Tongue (tissue), 3 donors: ENCODE measurements at places on chromosomes 5 and 9.

DNA sequence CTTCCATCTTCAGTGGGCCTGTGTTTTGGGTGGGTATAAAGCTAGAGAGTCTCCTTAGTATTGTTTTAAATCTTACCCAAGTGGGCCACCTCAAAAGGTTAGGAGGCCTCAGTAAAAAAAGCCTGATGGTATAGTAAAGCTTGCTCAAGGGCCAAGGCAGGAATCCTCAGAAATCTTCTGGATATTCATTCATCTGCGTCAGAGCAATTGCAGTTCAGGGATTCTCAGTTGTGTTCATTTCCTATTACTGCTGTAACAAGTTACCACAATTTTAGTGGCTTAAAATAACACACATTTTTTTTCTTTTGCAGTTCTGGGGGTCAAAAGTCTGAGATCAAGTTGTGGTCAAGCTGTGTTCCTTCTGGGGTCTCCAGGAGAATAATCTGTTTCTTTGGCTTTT, 985.5 kb downstream of the TLE4 start:
- no peak for DNase-seq

DNA sequence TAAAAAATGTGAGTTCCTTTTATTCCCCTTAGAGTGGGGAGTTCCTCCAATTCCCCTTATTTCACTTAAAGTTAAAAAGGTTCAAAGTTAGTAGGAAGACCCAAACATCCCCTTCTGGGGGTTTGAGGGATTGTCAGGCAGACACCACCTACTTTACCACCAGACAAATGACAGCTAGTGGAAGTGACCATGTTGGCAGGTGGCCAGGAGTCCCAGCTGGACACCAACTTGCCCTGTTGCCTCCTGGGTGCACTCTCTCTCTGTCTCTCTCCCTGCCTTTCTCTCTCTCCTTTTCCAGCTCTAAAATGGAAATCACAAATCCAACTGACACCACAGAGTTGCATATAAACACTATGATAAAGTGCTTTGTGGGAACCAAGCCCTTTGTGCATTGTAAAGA, 307.7 kb upstream of the TLE4 start:
- DNase-seq = no peak

DNA sequence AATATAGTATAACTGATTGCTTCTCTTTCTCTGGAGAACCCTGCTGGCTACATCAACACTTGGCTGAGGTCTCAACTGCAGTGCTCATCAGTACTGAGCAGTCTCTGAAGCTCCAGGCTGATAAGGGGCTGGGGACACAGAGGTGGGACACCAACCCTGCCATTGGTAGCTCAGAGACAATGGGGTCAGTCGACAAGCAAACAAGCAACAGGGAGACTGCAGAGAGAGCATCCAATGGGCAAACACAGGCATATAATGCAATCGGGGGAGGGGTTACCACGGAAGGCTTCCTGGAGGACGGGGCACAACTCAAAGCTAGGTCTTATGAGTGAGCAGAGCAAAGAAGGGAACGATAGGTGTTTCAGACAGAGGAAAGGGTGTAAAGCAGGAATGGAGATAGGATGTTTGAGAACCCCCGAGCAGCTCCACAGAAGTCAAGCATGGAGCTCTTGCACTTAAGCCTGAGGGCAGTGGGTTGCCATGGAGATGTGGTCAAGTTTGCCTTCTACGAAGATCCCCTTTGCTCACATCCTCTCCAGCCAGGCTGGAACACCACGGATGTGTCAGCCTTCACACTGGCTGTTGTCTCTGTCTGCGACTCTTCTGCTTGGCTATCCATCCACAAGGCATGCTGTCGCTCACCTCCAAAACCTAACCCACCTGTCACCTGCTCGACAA, 21.5 kb upstream of the AKNA start:
- no peak for DNase-seq

- peak; percentile 72 for DNase-seq
These were observed 165.3 kb downstream of the BNC2 start for GRCh38 chr9:16705111-16705604.

DNA sequence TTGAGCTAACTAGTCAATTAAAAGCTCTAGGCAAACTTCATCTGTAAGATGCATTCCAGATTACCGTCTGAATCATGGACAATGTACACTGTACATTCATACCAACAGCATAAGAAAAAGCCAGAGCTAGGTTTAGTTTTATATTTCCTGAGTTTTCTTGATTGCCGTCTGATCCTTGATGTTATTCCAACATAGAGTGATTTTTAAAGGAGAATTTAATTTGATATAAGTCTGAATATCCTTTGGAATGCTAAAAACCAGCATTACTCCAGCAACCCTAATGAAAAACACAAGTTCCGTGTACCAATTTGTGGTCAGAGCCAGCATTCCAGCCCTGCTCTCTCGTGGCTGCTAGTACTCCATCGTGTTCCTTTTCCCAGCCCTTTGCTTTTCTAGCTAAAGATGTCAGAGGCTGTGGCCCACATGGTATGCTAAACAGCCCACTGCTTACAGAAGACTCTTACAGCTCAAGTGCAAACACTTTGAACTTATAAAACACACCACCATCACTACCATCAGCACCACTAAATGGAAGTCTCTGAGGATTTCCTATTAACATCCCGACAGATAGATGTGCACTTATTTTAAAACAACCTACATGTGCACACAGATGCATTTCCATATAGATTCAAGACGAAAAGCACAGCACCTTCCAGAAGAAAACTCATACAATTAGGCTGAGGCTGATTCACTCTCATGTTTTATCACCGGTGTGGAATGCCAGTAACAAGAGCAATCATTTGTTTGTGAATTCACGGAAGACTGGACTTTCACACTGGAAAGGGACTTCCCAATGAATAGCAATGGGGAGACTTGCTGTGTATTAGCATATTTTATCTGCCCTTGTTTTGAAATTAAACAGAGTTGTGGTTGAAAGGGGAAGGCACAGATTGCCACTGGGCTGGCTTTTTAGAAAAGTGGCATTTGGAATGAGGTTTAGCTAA, 246.9 kb upstream of the GAS1 start:
- DNase-seq = peak; percentile 69

DNA sequence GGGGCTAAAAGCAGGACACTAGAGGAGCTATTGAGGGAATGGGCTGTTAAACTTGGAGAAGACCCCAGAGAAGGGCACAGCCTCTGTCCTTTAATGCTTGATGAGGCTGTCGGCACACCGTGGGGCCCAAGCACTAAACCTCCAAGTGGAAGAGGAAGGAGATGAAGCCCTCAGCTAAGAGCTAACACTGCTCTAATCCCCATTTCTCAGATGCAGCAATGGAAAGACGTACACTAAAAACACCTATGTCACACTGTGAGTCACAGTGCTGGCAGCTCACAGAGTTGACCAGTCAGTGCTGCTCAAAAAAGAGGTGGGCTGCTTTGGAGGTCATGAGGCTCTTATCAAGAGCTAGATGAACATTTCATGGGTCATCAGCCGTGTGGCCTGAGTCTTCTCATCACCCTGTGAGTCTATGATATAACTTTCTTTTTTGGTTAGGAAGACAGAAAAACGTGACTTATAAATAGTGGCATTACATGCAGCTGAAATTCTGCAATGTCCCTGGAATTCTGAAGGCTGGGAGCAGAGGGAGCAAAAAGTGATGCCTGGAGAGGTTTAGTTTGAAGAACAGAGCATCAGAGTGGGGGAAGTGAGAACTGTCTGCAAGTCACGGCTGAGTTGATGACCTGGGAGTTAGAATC, 21.5 kb downstream of the TNFSF8 start:
- DNase-seq = no peak

GRCh38 chr5:150147670-150148069, 8.0 kb downstream of the PDGFRB start:
- DNase-seq = no peak

GRCh38 chr9:31210978-31211570, 1173.4 kb upstream of the ACO1 start:
- no peak for DNase-seq

GRCh38 chr5:75341934-75342333, 4.9 kb downstream of the HMGCR start:
- DNase-seq = no peak

DNA sequence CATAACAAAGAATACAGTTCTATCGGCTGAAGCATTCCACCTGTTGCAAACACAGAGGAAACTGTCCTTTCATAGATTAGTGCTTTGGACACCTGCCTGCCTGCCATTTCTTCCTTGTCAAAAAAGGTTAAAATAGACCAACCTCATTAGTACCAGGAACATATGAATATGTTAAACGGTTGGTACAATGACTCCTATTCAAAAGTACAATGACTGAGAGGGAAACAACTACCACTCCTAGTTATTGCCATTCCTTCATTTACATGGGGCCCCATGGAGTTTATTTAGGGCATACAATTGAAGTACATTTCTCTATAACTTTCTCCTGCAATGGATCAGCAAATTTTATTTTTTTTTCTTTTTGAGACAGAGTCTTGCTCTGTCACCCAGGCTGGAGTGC, 77.4 kb upstream of the PIP5K1B start:
- DNase-seq = no peak

- DNase-seq = no peak
These were observed 92.2 kb downstream of the SEMA6A start for GRCh38 chr5:116482394-116482793.

DNA sequence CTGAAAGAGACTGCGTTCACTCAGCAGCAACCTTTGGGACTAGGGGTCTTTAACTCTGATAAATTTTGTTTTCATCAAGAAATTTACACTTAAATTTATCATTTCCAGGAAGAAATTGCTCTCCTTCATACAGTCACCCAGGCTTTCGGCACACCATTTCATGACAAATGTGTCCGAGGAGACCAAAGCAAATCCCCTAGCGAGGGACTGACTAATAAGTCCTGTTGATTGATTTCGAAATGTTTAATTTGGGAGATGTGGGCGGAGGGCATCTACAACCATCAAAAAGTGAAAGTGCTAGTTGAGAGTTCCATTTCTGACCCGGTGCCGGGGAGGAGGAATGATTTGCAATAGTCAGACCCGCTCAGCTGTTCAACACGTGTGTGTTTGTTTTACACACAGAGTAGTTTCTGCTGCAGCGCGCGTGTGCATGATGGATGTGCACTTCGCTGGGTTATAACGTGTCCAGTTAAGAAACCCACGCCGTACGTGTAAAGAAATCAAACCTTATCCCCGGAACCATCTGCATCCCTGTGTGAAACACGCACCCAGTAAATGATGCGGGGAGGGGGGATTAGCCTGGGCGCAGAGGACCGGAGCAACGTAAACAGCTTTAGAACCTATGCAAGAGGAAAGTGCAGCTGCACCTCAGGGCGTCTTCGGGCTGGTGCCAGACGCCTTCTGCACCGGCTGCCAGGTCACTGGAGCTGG, 845 bp upstream of the NR4A3 start:
- DNase-seq = peak; percentile 88

- DNase-seq = peak; percentile 82
These were observed 27.6 kb downstream of the TLX3 start for GRCh38 chr5:171336521-171337209.

GRCh38 chr5:128472919-128473318, 65.1 kb downstream of the FBN2 start:
- no peak for DNase-seq

DNA sequence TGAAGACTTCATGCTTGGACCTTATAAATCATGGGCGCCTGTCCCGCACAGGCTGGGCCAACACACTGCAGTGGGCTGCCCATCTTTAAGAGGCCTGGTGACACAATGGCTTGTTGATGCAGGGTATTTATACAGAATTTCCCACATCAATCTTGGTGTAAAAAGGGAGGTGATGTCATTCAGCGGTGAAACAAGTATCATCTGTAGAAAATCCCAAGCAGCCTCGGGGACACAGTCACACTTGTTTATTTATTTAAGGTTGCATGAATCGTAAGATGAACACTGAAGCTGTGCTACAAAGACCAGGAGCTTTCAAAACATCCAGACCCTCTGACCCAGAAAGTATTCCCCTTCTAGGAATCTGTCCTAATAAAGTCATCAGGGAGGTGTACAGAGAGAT, 40.5 kb downstream of the SMIM23 start:
- no peak for DNase-seq

GRCh38 chr9:4836676-4837075, 43.9 kb downstream of the RCL1 start:
- no peak for DNase-seq

- DNase-seq = peak; percentile 96
These were observed at the start of gene ZNF354B for GRCh38 chr5:178859625-178860521. ZNF354B (plus strand) TSS chr5:178859953; CDS start chr5:178861048, 1,095 bp downstream.

DNA sequence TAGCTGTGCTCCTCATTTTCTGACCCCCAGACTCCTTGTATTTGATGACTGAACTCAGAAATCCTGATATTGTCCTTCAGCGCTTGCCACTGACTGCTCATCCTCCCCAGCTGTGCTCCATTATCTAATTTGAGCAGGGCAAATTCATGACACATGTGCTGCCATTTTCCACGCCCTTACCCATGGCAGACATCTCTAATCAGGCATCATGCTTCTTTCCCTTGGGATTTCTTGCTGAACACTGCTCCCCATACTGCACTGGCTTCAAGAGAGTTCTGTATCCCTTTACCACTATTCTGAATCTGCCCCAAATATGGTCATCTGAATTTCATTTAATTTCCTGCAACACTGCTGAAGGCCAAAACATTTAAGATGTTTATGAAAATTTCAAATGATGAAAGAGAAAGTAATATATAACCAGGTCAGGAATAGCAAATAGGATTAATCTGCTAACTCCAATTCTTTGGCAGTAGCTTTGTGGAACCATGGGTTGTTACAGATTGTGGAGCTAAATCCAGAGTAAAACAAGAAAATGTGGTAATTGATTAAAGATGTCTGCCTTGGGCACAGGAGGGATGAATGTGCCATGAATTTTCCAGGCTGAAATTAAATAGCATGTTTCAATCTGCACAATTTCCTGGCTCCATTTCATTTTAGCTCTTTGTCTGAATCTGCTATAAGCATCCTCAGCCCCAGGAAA, 93.6 kb downstream of the CYFIP2 start:
- DNase-seq = no peak

- no peak for DNase-seq
These were observed 219.9 kb downstream of the PRDM9 start for GRCh38 chr5:23727271-23727670.

- DNase-seq = no peak
These were observed 38.1 kb upstream of the SSBP2 start for GRCh38 chr5:81789033-81789432.

GRCh38 chr9:69412741-69413150, 87.7 kb downstream of the ENTREP1 start:
- peak; percentile 79 for DNase-seq

DNA sequence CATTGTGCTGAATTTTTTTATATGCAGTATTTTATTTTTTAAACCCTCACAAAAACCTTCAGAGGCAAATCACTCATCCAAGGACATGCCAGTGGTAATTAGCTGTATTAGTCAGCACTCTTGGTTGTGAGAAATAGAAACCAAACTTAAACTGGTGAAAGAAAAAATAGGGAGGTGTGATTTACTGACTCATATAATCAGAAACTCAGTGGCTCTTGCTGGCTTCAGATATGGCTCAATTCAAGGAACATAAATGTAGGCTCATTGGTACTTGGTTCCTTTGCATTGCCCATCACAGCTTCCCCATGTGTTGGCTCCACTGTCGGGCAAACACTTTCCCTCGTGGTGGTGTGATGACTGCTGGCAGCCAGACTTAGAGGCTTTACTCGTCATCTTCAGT, 497.2 kb downstream of the MAT2B start:
- no peak for DNase-seq
